ENCODE measurements at places on chromosomes 2 and 18.

GRCh38 chr2:235532307-235532706, 38.5 kb downstream of the AGAP1 start:
- DNase-seq: no peak

DNA sequence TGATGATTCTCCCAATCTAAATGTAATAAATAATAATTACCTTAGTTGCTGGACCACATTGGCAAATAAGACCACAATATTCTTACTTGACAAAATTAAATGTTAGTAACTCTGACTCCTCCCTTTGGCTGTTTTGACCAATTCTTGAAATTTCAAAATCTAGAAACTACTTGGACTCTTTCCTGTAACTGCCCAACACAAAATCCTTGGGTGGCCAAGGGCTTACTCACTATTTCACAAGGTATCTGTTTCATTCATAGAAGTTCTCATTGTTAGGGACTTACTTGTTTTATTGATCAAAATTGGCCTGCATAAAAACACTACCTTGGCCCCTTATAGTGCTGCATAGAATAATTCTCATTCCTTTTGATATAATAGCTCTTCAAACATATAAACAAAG, 19.4 kb downstream of the CDH20 start:
- no peak for DNase-seq

DNA sequence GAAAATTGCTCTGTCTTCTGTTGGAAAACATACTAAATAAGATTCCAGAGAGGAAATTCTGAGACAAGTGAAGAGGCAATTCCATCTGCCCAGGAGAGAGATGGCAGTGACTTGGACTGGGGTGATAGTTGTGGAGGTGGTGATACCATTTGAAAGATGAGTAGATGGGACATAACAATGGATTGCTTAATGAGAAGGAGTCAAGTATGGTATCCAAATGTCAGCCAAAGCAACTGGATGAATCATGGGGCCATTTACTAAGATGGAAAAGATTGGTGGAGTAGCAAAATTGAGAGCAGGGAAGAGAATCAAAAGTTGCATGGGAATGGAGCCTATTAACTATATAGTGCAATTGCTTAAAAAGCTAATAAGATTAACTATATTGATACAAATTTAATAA, 222.1 kb downstream of the ETAA1 start:
- no peak for DNase-seq

DNA sequence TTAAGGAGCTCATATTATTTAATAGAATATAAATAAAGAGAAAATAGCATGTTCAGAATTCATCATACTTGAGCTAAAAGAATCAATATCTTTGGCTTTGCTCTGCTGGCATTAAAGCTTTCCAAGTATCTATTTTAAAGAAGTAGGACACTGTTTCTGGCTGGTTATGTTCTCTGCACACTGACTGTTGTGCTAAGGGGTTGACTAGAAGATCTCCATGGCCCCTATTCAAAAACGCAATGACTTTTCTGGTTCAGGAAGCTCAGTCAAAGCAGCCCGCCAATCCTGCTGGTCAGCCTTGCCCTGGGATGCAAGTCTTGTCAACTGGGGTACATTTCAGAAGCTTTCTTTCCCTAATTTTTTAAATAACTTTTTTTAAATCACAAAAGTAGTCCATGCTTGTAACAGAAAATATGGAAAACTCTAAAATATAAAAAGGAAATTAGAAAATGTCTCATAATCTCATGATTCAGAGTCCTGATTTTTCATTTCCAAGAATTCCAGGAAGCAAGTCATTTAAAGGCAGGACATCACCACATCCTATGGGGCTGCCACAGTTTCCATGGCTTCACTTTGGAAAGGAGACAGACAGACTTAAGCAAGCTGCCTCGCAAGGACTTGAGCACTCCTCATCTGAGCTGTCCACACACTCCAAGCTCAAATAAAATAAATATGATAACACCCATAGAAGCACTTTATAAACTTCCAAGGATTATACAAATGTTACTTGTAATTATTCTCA, 195.1 kb downstream of the TXNL1 start:
- no peak for DNase-seq

DNA sequence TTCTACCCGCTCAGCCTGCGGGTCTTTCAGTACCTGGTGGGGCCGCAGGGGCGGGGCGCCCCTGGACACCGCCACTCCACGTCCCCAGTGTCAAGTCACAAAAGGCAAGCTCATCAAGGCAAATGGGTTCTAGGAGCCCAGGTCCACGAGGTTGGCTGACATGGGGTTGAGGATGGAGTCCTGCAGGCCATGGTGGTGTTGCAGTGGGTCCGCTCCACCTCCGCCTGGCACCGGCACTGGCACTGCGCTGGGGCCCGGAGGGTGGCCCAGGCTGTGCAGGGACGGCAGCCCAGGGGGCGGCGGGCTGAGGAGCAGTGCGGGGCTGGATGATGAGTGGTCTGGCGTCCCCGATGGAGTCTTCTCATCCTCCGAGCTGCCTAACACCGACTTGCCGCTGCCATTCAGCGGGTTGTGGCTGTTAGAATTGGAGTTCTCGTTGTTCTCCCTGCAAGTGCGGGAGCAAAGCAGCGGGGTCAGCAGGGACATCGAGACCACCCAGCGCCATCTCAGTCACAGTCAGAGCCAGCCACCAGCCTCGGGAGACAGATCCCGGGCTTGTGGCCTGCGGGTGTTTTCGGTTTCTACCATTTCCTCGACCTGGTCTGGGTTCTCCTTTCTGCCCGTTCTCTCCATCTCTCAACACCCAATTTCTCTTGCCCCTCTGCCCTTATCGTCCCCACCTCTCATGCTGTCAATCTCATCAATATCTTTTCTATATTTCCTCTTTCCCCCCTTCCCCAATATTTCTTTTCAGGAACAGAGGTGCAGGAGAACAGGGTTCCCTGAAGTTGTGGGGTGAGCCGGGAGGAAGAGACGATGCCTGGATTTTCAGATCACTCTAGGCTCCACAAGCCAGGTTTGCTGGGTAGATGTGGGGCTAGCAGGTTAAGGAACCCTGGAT, 3.0 kb downstream of the SIX2 start:
- DNase-seq: no peak

- DNase-seq: no peak
Measured at GRCh38 chr2:43060390-43061016, 165.9 kb downstream of the ZFP36L2 start.

DNA sequence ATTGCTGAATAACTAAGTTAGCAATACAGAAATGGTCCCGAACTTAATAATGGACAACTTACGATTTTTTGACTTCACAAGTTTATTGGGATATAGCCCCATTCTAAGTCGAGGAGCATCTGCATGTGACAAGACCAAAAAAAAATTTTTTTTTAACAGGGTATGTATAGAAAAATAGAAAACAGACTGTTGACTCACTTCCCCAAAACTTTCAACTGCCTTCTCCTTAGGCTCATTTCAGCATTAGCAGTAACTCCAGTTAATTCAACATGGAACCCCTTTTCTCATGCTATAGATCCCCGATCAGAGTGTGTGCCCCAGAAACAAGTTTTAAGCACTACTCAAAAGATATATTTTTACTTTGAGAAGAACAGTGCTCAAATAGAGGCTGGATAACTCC, 5.4 kb downstream of the CD302 start:
- no peak for DNase-seq

DNA sequence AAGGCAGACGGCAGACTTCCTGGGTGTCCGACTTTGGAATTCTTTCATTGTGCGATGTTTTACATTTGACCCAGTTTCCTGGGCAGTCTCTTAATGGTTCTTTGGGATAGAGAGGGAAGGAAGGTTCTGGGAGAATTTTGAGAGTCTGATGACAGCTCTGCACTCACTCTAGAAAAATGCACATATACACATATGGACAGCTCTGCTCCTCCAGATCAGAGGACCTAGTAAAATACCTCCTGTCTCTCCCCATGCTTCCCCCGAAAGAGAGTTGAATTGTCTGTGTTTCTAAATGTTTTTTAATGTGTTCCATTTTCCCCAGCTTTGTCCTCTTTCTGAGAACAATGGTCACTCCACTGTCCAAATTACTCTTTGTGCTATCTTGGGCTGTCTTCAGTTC, 102.0 kb upstream of the CXCR4 start:
- DNase-seq: no peak

- no peak for DNase-seq
Measured at GRCh38 chr18:68467957-68468356, 247.0 kb downstream of the TMX3 start.

- no peak for DNase-seq
Measured at GRCh38 chr2:205166745-205167144, 515.6 kb upstream of the NRP2 start.

GRCh38 chr2:25389161-25389560, 47.4 kb upstream of the DNMT3A start:
- no peak for DNase-seq

DNA sequence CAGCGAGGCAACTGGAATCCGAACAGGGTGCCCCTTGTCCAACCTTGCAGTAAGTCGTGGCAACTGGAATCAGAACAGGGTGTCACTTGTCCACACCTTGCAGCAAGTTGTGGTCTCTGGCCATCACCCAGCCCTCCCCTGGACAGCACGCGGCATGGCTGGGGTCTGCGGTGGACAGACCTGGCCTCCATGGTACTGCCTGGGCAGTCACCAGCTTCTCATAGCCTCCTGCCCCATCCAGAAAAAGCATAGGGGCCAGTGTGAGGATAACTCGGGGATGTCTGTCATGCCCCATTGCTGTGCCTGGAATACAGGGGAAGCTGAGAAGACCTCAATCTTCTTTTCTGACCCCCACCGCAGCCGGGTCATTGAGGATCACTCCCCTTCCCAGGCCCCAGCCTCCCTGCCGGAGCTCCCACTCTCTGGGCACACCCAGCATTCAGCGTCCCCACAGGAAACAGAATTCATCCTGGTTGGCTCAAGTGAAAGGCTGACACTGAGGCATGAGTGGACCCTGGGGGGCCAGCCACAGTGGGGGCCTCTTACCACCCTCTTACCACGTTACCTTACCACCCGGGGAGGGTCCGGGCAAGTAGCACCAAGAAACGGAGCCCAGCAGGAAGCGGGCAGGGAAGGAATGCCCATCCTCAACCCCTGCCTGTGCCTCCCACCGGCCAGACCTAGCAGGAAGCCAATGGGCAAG, 68.0 kb upstream of the RAB6C start:
- DNase-seq: no peak

DNA sequence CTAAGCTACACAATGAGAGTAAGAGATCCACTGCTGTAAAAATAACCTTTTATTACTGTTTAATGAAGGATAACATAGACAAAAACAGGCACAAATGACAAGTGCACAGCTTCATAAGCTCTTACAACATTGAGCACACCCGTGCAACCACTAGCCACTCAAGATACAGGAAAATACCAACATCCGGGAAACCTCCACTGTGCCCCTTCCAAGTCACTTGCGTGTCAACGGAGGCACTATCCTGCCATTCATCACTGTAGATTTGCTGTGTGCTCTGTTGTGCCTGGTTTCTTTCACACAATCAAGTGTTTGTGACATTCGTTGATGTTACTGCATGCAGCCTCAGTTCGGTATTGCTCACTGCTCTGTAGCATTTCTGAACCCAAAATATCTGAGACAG, 292.9 kb upstream of the MYT1L start:
- DNase-seq: no peak

GRCh38 chr2:113124181-113124961, 3.0 kb upstream of the IL1RN start:
- no peak for DNase-seq

GRCh38 chr2:178891265-178891958, 84.2 kb upstream of the TTN start:
- DNase-seq: peak; percentile 30

DNA sequence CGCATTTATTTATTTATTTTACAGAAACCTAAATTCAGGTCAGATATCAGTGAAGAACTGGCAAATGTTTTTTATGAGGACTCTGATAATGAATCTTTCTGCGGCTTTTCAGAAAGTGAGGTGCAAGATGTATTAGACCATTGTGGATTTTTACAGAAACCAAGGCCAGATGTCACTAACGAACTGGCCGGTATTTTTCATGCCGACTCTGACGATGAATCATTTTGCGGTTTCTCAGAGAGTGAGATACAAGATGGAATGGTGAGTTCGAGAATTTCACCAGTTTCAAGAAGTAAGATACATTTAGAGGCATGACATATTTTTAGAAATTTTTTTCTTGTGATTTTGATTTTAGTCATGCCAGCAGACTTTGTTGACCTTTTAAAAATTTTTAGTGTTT, 4.6 kb downstream of the CDCA7 start:
- DNase-seq: no peak

- DNase-seq: no peak
Measured at GRCh38 chr2:70532244-70532935, 21.2 kb downstream of the TGFA start.

GRCh38 chr2:155815851-155816250, 516.7 kb downstream of the NR4A2 start:
- DNase-seq: no peak

DNA sequence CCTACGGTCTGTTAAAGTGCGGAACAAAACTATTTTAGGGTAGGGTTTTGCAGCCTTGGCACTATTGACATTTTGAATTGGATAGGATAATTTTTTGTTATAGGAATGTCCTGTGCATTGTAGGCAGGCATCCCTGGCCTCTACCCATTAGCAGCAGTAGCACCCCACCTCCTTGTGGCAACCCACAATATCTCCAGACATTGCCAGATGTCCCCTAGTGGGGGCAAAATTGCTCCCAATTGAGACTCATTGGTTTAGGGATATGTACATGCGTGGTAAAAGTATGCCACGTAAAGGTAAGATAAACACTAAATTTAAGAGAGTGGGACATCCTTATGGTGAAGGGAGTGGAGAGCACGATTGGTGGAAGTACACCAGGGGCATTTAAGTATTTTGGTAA, 4.6 kb downstream of the MIB1 start:
- no peak for DNase-seq

DNA sequence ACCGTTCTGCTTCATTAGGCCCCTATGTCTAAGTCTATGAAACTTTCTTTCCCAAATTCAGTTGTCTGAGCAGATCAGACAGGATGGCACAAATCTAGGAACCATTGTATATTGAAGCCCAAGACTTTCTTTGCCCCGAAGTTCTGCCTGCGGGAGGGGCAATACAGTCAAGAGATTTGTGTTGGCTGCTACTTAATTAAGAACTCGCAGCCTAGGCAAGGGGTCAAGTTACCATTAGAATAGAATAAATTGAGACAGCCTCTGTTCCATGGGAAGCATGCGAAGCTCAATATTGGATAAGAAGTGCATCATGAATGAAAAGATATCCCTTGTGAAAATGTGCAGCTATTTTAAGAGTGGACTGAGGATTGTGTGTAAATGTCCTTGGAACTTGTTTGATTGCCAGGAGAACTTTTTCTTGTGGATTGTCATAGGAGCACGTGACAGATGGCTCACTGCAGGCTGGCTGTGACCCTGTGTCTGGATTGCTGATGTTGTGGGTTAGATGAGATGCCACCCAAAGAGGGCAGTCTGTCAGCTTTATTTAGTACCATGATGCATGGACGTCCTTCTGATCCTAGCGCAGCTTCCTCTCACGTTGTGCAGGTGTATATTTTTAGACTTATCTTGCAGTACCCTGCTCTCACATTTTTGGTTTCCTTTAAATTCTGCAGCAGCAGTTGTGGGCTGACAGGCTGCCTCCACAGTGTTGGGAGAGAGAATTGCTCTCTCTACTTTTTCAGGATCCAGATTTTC, 30.9 kb downstream of the HAUS1 start:
- no peak for DNase-seq

DNA sequence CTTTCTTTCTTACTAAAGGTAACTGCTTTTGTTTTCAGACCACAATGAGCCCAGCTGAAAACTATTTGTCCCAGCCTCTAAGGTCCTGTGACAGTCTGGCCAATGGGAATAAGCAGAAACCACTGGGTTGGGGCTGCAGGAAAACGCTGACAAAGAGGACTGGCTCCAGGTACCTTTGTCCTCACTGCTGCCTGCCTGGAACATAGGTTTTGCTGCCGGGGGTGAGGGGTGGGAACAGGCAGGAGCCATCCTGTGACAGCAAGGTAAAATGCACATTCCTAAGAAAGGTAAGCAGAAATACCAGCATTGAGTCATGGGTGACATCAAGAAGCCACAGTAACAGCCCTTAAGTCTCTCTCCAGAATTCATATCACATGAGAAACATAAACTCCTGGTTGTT, 21.6 kb downstream of the PTPN2 start:
- DNase-seq: no peak

All from CD4-positive, alpha-beta T cell treated with Interleukin-15 for 1 hour (primary cell).